ENCODE measurements at places on chromosomes 5 and 9.

DNA sequence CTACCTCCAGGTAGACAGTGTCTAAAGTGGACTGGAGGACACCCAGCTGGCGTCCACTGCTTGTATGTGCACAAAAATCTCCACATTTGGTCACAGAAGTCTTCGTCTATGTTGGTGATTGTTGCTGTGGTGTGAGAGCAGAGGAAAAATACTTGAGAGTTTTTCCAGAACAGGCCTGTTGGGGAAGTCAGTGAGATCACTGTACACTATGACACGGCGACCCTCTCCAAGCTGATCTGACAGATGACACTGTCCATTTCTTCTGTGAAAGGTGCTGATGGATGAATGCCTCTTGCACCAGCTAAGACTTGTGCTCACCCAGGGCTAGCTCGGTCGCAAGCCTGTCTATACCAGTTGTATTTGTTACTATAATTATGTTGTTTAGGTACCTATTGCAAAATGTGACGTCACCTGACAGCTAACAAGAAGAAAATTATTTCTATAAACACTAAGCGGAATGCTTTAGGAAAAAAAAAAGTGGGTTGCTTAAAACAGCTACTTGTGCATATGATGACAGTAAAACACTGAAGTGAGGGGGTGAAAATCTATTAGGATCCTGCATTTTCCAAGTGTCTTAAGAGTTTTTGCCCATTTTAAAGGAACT is 142.3 kb downstream of the ROR2 start:
- H3K27ac ChIP-seq: no peak overlapping the region
- peak; percentile 29 for DNase-seq
- H3K4me3 ChIP-seq: no peak overlapping the region
- peaks cover 2% of the 10 kb centered on the region for H3K36me3 ChIP-seq
- H3K4me1 ChIP-seq: peaks cover 35% of the 10 kb centered on the region

- DNase-seq: no peak
- peaks cover 20% of the 10 kb centered on the region for H3K4me1 ChIP-seq
- no peak overlapping the region for H3K4me3 ChIP-seq
- H3K27ac ChIP-seq: no peak overlapping the region
- H3K27me3 ChIP-seq: peaks cover 30% of the 10 kb centered on the region
Observed at GRCh38 chr5:52990528-52990925, 1.4 kb downstream of the ITGA2 start.

DNA sequence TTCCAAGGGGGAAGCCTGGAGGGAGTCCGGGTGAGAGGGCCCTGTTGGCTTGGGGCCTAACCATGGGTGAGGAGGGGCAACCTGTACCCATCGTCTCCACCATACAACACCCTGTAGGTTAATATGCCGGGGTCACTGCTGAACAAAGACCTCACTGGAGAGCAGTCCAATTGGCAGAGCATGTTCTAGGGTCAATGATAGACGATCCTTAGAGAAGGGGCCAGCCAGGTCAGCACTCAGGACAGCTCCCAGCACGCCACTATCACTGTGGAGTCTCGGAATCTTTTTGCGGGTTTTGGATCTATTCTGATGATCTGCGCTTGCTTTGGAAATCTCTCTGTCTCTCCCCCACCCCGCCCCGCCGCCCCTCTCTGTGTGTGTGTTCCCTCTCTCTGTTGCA is 218.4 kb upstream of the MVB12B start:
- DNase-seq: no peak
- no peaks in the 10 kb centered on the region for H3K36me3 ChIP-seq
- no peak overlapping the region for H3K4me3 ChIP-seq

DNA sequence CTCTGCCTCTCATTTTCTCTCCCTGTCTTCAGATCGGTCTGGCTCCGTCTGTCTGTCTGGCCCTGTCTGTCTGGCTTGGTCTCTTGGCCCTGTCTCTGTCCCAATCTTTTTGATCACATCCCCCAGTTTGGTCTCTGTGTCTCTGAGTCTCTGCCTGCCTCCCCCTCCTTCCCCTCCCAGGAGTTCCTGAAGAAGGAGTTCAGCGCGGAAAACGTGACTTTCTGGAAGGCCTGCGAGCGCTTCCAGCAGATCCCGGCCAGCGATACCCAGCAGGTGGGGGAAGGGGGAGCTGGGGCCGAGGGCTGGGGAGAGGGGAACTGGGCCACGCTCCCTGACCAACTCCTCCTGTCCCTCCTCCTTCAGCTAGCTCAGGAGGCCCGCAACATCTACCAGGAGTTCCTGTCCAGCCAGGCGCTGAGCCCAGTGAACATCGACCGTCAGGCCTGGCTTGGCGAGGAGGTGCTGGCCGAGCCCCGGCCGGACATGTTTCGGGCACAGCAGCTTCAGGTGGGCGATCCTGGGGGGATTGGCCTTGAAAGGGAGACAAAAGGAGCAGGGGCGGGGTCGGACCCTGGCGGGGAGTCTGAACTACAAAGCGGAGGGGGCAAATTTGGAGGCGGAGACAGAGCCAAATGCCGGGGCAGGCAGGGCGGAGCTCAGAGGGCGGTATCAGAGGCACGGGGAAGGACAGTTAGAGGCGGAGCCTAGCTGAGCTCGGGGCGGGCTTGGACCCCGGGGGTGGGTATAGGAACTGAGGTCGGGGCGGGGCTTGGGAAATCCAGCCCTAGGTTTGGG is 9.0 kb downstream of the RGS14 start:
- H3K27ac ChIP-seq: peak overlapping the region; percentile 98
- H3K36me3 ChIP-seq: no peaks in the 10 kb centered on the region

DNA sequence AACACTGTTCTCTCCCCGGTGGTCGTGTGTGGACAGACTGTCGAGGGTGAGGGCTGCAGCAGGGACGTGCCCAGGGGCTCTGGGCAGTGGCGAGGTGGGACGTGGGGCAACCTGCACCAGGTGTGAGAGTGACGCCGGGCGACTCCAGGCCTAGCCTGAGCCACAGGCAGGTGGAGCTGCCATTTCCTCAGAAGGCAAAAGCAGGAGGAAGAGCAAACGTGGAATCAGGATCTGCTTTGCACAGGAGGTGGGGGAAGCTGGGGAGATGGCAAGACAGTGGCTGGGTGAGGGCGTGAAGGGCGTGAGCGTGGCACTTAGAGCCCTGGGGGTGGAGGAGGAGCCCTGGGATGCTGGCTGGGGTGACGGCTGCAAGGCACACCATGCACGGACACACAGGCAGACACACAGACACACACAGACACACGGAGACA is 39.6 kb upstream of the NSMF start:
- peaks cover 8% of the 10 kb centered on the region for H3K27me3 ChIP-seq
- H3K4me3 ChIP-seq: no peak overlapping the region
- peaks cover 2% of the 10 kb centered on the region for H3K36me3 ChIP-seq
- no peak for DNase-seq

- H3K27ac ChIP-seq: no peak overlapping the region
- peaks cover 40% of the 10 kb centered on the region for H3K4me1 ChIP-seq
- H3K36me3 ChIP-seq: no peaks in the 10 kb centered on the region
- H3K27me3 ChIP-seq: no peaks in the 10 kb centered on the region
Observed at GRCh38 chr5:138666226-138666742, 86.9 kb upstream of the CTNNA1 start.

GRCh38 chr5:116616876-116617275 is 42.3 kb upstream of the SEMA6A start:
- no peak overlapping the region for H3K4me3 ChIP-seq
- no peaks in the 10 kb centered on the region for H3K36me3 ChIP-seq
- no peak for DNase-seq
- H3K4me1 ChIP-seq: peaks cover 10% of the 10 kb centered on the region
- no peak overlapping the region for H3K27ac ChIP-seq

DNA sequence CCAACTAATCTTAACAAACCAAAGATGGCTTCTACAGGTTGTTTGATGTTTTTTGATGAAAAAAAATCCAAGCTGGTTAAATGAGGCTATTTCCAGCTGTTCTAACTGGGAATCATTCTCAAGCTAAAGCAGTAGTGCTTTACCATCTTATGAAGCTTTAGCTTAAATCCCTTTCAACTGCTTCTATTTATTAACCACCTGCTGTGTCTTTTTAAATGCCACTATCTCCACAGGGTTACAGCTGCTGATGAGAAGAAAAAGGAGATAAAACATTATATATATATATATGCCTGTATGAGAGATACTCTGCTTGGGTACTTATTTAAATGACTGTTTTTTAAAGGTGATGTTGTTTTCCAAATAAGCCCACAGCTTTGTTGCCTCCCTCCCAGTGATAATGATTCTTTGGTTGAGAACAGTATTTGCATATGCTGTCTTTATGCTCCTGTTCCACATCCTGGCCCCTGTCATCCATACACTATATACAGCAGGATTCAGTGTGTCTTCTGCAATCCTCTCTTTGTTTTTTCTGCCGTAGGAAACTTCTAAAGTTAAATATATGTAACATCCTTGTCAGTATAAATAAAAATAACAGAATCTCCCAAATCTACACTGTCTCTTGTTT is 164.0 kb downstream of the PAM start:
- no peak overlapping the region for H3K4me3 ChIP-seq
- H3K27me3 ChIP-seq: no peaks in the 10 kb centered on the region
- peaks cover 6% of the 10 kb centered on the region for H3K4me1 ChIP-seq
- H3K36me3 ChIP-seq: no peaks in the 10 kb centered on the region
- no peak for DNase-seq

DNA sequence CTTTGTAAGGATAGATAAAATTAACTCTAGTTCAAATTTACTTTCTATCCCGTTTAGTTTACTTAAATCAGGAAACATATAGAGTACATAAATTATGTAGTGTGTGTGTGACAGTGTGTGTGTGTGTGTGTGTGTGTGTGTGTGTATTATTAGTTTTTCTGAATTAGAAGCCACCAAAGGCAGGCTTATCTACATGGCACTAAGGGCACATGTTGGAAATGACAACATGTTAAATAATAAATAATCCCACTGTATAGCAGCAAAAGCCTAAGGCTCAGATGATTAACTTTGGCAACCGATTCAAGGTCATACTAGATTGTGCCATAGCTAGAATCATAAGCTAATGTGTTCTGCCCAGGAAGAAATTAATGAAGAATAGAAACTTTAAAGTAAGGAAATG is 54.6 kb downstream of the MEGF9 start:
- peaks cover 3% of the 10 kb centered on the region for H3K4me1 ChIP-seq
- no peak overlapping the region for H3K27ac ChIP-seq
- H3K4me3 ChIP-seq: no peak overlapping the region
- no peaks in the 10 kb centered on the region for H3K27me3 ChIP-seq

- peaks cover 3% of the 10 kb centered on the region for H3K36me3 ChIP-seq
Observed at GRCh38 chr5:96881511-96882115, 5.3 kb downstream of the ERAP2 start.

DNA sequence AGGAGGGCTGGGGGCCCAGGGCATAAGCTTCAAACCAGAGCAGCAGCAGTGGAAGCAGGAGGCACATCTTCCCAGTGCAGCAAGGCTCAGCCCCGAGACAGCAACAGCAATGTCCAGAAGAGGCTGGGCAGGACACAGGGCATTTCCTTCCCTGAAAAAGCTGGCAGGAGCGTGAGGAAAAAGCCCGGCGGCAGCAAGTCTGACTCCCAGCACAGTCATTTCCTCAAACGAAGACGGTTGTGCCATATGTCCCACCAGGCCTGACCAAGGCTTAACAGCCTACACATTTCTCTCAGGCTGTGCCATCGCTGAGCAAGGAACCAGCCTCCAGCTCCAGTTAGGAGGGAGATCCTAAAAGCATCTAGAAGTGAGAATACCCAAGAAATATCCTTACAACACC is 74.5 kb downstream of the APTX start:
- no peaks in the 10 kb centered on the region for H3K27me3 ChIP-seq
- no peaks in the 10 kb centered on the region for H3K36me3 ChIP-seq
- no peak overlapping the region for H3K27ac ChIP-seq
- DNase-seq: no peak
- H3K4me1 ChIP-seq: peaks cover 14% of the 10 kb centered on the region

DNA sequence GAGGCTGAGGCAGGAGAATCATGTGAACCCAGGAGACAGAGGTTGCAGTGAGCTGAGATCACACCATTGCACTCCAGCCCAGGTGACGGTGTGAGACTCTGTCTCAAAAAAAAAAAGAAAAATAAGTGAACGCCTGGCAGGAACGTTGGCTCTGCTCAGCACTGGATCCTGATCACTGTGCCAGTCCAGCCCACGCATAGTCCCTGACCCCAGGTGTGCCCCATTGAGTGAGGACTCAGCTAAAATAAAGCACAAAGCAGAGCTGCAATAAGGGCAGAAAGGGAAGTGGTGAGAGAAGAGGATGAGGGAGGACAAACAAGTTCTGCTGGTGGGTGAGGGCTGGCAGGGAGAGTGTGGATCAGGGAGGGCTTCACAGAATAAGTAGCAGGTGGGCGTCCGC is 4.3 kb downstream of the GRHPR start:
- H3K27me3 ChIP-seq: no peaks in the 10 kb centered on the region
- H3K36me3 ChIP-seq: peaks cover 27% of the 10 kb centered on the region
- no peak overlapping the region for H3K27ac ChIP-seq
- no peak for DNase-seq

GRCh38 chr9:94705162-94705702 is 21.3 kb upstream of the AOPEP start:
- peaks cover 1% of the 10 kb centered on the region for H3K27me3 ChIP-seq
- DNase-seq: no peak
- H3K4me3 ChIP-seq: no peak overlapping the region
- peak overlapping the region; percentile 37 for H3K27ac ChIP-seq
- H3K4me1 ChIP-seq: peaks cover 19% of the 10 kb centered on the region

DNA sequence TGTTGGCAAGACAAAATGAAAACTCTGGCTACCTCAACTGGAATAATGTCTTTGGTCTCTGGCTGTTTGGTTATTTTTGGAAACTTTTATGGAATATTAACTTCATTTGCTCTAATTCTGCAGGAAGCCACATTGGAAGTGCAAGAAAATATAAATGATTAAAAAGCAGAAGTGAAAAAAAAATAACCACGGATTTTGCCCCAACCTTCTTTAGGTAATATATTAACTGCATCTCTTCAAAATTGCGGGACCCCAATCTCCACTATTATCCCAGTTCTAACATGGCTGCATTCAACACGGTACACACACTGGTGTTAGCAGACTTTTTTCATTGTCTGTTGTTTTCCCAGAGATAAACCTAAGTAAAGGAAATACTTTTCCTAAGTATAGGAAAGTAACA is 23.0 kb downstream of the GLIS3 start:
- no peak overlapping the region for H3K27ac ChIP-seq
- no peaks in the 10 kb centered on the region for H3K4me1 ChIP-seq
- DNase-seq: no peak
- no peaks in the 10 kb centered on the region for H3K36me3 ChIP-seq
- H3K4me3 ChIP-seq: no peak overlapping the region

GRCh38 chr5:53549792-53550191 is 10.6 kb upstream of the NDUFS4 start:
- DNase-seq: no peak
- H3K4me3 ChIP-seq: no peak overlapping the region
- H3K27me3 ChIP-seq: peaks cover 13% of the 10 kb centered on the region
- H3K4me1 ChIP-seq: peaks cover 6% of the 10 kb centered on the region
- H3K27ac ChIP-seq: no peak overlapping the region

DNA sequence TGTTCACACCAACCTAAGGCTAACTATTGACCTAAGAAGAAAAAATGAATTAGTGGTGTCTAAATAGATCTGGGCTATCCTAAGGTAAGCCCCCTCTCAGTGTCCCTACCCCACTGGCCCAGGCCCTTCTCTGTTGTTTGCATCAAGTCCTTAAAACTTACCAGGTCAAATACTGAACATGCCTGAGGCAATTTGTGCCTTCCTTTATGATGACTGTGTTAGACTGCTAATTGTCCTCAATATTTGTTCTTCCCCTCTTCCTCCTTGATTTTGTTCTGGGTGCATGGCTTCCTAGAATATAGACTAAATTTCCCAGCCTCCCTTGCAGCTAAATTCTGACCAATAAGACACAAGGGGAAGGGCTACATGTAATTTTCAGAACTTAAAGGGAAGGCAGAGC is 199.9 kb downstream of the ADAMTS12 start:
- H3K27ac ChIP-seq: no peak overlapping the region
- no peak overlapping the region for H3K4me3 ChIP-seq
- H3K27me3 ChIP-seq: no peaks in the 10 kb centered on the region

GRCh38 chr5:164435576-164435975 is 930.2 kb downstream of the MAT2B start:
- no peaks in the 10 kb centered on the region for H3K27me3 ChIP-seq
- H3K27ac ChIP-seq: no peak overlapping the region
- H3K36me3 ChIP-seq: peaks cover 3% of the 10 kb centered on the region
- H3K4me3 ChIP-seq: no peak overlapping the region
- peaks cover 22% of the 10 kb centered on the region for H3K4me1 ChIP-seq
